Esophagus (tissue), 2 donors: ENCODE measurements at places on chromosomes 1 and 21. TPM values are rescaled to one million over a fixed set of nuclear protein-coding genes. Genes with fewer than 3 reads are reported as not detected.

UBASH3A gene
- polyA plus RNA-seq: 0.59 TPM

ASTN1 gene
- not detected for polyA plus RNA-seq

GPR25 gene
- polyA plus RNA-seq: 0.14 TPM

TACSTD2 gene
- polyA plus RNA-seq: 1,164 TPM

TRAF3IP3 gene
- polyA plus RNA-seq: 2.9 TPM

CTTNBP2NL gene
- 9.4 TPM for polyA plus RNA-seq

SNX7 gene
- polyA plus RNA-seq: 2.7 TPM

H6PD gene
- 7.1 TPM for polyA plus RNA-seq

FAM229A gene
- 2.9 TPM for polyA plus RNA-seq

E2F2 gene
- 5.4 TPM for polyA plus RNA-seq

RGS5 gene
- polyA plus RNA-seq: 10.8 TPM

CCDC17 gene
- 0.54 TPM for polyA plus RNA-seq

GPX7 gene
- polyA plus RNA-seq: 3.8 TPM

KRTAP13-2 gene
- not detected for polyA plus RNA-seq

LCK gene
- polyA plus RNA-seq: 2.4 TPM

EFNA3 gene
- polyA plus RNA-seq: 21.7 TPM

LRRC7 gene
- 0.07 TPM for polyA plus RNA-seq

NPL gene
- 5.5 TPM for polyA plus RNA-seq

RGS18 gene
- polyA plus RNA-seq: 0.29 TPM

GOLT1A gene
- 0.42 TPM for polyA plus RNA-seq

C4BPB gene
- polyA plus RNA-seq: 0.08 TPM

POU2F1 gene
- 1.3 TPM for polyA plus RNA-seq

PRDX6 gene
- 198 TPM for polyA plus RNA-seq

KCNJ15 gene
- polyA plus RNA-seq: 4.2 TPM

PCAT6 gene
- 4.1 TPM for polyA plus RNA-seq

ITGB2 gene
- polyA plus RNA-seq: 7.3 TPM

ADGRL2 gene
- 26.0 TPM for polyA plus RNA-seq

C1orf226 gene
- polyA plus RNA-seq: 4.5 TPM

BNIPL gene
- 159 TPM for polyA plus RNA-seq

LCA5L gene
- 0.48 TPM for polyA plus RNA-seq

PLA2G5 gene
- polyA plus RNA-seq: 4.2 TPM

SPATA17 gene
- 0.04 TPM for polyA plus RNA-seq

DYNLT4 gene
- polyA plus RNA-seq: 0.14 TPM
